ENCODE measurements at places on chromosomes 6 and 20.
A peak's percentile ranks its signal among the peaks of the same experiment; 100 is the strongest.

DNA sequence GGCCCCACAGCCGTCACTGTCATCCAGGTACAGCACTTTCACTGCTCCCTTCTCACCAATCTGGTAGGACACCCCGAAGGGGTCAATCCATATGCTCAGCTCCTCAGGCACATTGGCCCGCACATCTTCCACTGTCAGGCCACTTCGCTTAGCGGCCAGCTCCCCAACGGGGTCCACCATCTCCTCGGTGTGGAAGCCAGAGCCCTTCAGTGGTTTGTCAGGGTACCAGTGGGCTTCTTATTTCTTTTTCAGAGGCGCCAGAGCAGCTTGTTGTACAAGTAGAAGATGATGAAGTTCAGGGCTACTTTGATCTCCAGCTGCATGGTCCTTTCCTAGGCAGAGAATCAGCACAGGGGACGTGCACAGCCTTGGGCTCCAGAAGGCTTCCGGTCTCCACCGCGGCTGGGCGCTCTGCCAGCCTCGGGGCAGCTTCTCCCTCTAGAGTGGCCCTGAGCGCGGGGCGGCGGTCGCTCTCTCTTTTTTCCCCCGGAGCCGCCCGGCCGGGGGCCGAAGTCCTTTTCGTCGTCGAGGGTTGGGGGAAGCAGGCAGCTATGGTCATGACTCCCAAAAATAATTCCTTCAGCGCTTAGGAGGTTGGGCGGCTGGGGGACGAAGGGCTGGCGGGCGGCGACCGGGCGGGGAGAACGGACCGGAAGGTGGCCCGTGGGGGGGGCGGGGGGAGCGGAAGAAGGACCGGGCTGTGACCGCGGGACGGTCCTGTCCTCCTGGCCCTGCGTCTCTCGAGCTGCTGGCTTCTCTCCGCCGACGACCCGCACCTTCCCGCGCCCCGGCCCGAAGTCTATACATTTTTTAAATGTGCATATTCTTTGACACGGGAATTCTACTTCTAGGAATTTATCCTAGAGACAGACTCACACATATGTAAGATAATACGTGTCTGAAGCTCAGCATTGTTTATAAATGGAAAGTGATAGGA lies 6.5 kb upstream of the ZSCAN9 start:
- no peak for DNase-seq

- no peak for DNase-seq
Observed at GRCh38 chr6:149130508-149130907, 187.0 kb upstream of the TAB2 start.

GRCh38 chr6:166678426-166678825 lies 51.4 kb upstream of the RPS6KA2 start:
- DNase-seq = no peak

GRCh38 chr6:157457787-157458186 lies 76.8 kb downstream of the ZDHHC14 start:
- DNase-seq = no peak

DNA sequence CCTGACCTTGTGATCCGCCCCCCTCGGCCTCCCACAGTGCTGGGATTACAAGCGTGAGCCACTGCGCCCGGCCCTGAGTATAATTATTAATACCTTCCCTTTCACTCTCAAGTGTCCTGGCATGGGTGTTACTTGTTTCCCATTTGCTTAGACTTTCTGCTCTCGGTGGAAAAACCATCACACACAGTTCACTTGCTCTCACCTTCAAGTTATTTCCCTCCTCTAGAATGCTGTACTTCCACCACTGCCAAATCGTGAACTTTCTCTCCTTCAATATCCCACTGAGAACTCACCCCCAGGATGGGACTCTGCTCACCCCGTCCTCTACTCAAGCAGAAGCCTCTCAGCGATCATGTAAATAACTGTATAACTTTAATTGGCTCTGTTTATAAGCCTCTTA lies 4.6 kb upstream of the HIVEP1 start:
- no peak for DNase-seq

- no peak for DNase-seq
Observed at GRCh38 chr20:8777911-8778310, 291.0 kb upstream of the PLCB4 start.

GRCh38 chr6:43373252-43373875 lies 3.9 kb upstream of the ZNF318 start:
- DNase-seq = no peak

- DNase-seq = no peak
Observed at GRCh38 chr20:62766716-62767115, 29.6 kb upstream of the MRGBP start.

DNA sequence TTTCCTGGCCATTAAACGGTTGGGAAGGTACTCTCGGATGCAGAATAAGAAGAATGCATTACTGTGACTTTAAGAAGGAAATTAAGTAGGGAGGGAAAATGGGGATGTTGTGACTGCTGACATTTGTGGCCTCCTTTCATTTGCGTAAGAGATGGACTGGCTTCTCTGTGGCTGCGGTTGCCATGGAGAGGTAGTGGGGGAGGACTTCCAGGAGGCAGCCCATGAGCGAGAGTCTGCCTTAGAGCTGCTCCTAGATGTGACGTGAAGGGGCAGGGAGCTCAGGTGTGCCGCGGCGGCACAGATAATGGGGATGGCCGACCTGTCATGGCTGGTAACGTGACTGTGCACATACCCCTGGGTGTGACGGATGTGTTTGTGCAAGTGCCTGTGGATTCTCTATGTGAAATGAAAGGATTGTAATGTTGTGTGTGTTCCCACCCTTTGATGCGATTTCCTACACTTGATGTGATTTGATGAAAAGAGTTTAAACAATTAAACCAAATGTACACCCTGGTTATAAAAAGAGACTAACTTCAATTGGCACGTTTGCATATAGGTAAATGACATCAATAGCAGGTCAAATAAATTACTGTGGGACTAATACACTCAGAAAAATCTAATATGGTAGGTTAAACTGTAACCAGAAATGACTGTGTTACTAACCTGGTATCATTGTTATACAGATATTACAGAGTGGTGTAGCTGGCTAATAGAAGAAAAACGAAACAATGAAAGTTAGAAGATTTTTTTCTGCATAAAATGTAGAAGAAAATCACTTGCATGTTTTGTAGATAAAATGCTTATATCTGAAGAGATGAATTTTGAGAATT lies 48.9 kb downstream of the HIVEP1 start:
- peak; percentile 30 for DNase-seq

- DNase-seq = no peak
Observed at GRCh38 chr6:3825851-3826581, 23.2 kb upstream of the FAM50B start.

- DNase-seq = no peak
Observed at GRCh38 chr6:43420012-43420709, 7.2 kb upstream of the ABCC10 start.

- no peak for DNase-seq
Observed at GRCh38 chr6:109348226-109348625, 34.0 kb downstream of the CD164 start.

DNA sequence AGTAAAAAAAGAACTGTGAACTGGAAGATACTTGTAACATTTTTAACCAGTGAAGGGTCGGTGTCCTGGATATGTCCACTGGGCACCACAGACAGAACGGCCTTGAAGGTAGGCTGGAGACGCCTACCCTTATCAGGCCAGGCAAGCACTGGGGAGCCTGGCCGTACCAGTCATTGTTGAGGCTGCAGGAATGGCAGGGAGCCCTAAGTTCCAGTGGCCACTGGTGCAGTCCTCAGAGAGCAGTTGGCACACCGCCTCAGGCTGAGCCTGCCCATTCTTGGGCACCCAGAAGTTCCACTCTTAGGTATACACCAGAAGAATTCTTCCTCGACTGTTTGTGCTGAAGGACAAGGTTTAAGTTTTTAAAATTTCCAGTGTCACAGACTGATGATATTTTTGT lies 20.5 kb downstream of the DNAJC5 start:
- DNase-seq = no peak

DNA sequence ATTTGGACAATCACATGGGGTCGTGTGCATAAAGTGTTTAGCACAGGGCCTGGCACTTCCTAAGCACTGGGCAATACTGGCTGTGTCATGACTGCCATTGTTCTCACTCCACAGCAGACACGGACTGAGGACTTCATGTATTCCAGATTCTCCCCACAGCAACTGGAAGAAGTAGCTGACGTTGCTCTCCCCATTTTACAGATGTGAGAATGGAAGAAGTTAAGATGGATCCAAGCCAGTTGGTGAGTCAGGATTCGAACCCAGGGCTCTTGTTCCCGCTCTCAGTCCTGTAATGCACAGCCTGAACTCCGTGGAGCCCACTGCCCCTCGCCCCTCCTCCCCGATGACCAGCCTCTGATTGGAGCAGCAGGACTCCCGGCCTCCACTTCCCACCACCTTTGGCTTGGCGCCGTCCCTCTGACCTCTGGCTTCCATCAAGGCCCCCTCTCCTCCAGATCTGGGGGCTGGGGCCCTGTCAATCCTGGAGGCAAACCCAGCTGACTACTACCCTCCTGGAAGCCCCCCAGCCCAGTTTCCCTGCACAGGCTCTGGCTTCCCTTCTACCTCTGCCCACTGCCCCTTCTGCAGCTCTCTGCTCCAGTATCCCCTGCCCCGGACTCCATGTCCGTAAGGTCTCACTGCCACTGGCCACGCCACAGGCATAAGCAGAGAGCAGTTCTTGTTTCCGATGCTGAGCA lies 12.7 kb downstream of the NOL4L start:
- DNase-seq = no peak

GRCh38 chr6:80528115-80528514 lies 421.6 kb downstream of the BCKDHB start:
- no peak for DNase-seq

DNA sequence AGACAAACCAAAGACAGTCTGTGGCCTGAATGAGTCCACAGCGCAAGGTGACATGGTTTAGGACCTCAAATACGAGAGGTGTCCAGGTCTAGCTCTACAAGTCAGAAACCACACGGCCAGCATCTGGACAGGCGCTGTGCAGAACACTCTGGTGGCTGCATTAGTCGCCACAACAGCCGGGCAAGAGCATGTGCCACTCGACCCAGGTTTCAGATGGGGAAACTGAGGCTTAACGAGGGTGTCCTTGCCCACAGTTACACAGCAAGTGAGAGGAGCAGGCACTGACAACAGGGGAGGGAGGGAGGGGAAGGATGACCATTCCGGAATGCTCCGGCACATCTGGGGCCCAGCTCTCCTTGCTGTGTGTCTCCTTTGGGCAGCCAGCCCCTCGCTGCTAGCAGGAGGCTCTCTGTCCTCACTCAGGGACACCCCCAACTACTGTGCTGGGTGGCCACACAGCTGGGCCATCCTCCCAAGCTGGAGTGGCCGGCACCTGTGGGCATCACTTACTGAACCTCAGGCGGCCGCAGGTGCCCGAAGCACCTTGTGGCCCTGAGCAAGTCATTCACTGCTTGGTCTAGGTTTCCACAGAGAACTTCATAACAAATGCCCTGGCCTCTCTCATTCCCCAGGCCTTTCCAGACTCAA lies 6.6 kb downstream of the DLL1 start:
- no peak for DNase-seq

- DNase-seq = peak; percentile 74
Observed at GRCh38 chr6:90274451-90275030, 22.1 kb downstream of the BACH2 start.

DNA sequence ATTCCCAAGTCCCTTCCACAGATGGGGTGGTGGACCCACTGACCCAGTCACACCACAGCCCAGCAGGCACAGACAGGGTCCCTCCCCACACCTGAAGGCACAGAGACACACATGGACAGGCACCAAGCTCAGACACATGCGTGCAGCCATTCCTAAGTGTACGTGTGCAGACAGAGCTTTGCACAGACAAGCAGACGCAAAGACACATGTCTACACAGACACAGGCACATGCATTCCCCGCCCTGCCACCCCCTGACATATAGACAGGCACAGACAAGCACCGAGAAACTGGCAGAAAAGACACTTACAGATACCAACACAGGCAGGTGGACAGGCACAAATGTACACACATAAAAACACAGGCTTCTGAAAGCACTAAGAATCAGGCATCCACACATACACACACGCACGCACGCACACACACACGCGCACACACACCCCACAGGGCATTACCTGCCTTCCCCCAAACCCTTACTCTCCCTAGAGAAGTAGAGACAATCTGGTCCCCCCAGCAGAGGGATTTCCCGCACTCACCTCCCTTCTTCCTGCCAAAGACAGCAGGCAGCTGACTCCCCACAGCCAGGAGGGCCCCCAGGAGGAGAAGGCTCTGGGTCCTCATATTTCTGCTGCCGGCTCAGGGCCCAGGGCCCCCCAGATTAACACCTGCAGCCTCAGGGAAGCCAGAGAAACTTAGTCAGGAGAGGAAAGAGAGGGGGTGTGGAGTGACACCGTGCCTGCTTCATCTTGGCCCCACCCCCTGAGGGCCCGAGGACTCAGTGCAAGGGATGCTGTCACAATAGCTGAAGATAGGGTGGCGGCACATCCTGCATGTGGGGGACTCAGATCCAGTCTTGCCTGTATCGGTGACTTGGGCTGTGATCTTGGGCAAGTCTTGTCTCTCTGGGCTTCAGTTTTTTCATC lies at the start of gene WFDC5:
Gene WFDC5, minus strand, starts transcription at position 710 of the 921 bp plus-strand sequence. Its CDS starts 91 bp downstream, at position 619.
- DNase-seq = no peak

- DNase-seq = no peak
Observed at GRCh38 chr6:149961728-149962425, 1.9 kb upstream of the ULBP1 start.

- DNase-seq = no peak
Observed at GRCh38 chr6:13470238-13471140, 16.9 kb downstream of the GFOD1 start.

GRCh38 chr20:61146023-61146422 lies 106.0 kb upstream of the CDH4 start:
- no peak for DNase-seq

- DNase-seq = no peak
Observed at GRCh38 chr20:50282592-50283241, 92.1 kb downstream of the CEBPB start.

- DNase-seq = no peak
Observed at GRCh38 chr6:96611342-96611991, 48.5 kb downstream of the FHL5 start.

GRCh38 chr6:104699593-104700329 lies 160.0 kb downstream of the HACE1 start:
- no peak for DNase-seq

DNA sequence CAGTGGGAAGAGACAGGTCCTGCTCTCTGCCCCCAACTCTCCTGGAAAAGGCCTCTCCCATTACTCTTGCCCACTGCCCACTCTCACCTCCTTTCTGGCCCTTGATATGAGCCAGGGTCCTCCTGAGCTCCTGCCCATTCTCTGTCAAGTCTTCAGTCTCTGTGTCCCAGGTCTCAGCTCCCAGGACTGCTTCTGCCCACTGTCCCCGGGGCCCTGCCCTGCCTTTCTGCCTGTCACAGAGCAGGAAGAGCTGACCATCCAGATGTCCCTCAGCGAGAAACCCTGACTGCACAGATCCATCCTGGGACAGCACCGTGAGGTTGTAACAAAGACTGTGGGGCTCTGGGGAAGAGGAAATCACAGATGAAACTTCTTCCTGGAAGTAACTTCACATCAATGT lies 22.2 kb downstream of the HLA-F start:
- DNase-seq = no peak

DNA sequence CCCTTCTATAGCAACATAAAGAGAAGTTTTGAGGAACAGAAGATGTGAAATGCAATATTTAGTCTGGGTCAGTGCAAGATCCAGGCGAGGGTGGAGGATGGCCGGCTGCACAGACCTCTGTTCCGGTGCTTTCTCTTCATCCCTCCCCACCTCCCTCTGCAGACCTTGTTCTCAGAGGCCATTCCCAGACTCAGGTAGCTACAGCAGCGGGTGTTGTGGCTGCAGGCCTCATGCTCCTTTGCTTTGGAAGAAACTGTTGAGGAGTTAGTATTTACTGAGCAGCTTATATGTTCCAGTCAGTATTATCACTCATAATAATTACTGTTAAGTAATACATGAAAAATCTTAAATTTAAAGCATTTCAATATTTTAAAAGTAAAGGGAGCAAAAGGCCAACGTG lies 1.7 kb downstream of the BTN3A3 start:
- DNase-seq = no peak

- no peak for DNase-seq
Observed at GRCh38 chr6:87027021-87027420, 67.9 kb downstream of the CGA start.
